ENCODE measurements at places on chromosomes 3 and 15.

GRCh38 chr3:116281313-116282143 is 163.8 kb downstream of the LSAMP start:
- no peak for DNase-seq

DNA sequence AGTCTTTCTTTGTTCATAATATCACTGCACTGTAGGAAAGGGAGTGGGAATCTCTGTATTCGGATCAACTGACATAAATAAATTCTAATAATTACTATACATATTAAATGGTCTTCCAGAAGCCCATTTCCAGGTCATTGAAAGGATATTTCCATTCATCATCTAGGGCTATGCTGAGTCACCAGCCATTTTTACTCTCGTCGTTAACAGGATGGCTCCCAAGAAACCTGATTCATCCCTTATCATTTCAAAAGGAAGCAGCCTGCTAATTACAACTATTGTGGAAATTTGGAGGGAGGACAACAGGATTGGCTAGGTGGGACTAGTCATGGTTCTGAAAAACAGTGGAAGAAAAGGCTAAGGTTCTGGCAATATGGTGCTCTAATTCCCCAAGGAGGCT is 13.6 kb downstream of the GMNC start:
- no peak for DNase-seq

DNA sequence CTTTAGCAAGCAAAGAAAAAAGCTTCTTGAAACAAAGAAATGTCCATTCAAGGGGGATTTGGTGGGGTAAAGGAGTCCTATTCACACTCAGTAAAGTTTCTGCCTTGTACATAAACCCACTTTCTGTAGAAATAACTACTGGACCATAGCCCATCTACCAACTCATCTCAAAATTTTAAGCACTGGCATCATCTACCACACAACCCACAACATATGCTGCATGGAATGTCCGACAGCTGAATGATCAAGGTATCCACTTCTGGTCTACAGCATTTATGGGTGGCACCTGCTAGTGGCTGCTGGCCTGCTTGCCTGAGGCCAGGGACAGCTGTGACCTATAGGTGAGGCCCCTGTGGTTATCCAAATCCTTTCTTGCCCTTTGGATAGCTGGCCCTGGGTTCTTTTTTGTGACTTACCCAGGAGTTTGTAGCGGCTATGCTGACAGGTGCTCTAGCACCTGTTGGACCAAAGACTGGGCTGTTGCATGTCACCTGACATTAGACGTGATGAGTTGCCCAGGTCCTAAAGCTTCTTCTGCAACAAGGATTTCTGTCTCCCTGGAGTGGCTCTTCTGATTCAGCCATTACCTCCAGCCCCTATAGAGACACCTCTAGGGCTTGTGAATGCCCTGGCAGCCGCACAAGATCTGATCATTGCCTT is 19.2 kb upstream of the MEF2A start:
- DNase-seq = no peak

DNA sequence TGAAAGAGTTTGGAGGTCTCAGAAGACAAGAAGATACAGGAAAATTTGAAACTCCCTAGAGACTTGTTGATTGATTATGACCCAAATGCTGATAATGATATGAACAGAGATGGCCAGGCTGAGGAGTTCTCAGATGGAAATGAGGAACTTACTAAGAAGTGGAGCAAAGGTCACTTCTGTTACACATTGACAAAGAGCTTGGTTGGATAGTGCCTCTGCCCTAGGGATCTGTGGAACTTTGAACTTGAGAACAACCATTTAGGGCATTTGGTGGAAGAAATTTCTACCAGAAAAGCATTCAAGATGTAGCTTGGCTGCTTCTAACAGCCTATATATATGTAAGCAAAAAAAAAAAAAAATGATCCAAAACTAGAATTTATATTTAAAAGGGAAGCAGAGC is 48.9 kb upstream of the NAALADL2 start:
- no peak for DNase-seq

DNA sequence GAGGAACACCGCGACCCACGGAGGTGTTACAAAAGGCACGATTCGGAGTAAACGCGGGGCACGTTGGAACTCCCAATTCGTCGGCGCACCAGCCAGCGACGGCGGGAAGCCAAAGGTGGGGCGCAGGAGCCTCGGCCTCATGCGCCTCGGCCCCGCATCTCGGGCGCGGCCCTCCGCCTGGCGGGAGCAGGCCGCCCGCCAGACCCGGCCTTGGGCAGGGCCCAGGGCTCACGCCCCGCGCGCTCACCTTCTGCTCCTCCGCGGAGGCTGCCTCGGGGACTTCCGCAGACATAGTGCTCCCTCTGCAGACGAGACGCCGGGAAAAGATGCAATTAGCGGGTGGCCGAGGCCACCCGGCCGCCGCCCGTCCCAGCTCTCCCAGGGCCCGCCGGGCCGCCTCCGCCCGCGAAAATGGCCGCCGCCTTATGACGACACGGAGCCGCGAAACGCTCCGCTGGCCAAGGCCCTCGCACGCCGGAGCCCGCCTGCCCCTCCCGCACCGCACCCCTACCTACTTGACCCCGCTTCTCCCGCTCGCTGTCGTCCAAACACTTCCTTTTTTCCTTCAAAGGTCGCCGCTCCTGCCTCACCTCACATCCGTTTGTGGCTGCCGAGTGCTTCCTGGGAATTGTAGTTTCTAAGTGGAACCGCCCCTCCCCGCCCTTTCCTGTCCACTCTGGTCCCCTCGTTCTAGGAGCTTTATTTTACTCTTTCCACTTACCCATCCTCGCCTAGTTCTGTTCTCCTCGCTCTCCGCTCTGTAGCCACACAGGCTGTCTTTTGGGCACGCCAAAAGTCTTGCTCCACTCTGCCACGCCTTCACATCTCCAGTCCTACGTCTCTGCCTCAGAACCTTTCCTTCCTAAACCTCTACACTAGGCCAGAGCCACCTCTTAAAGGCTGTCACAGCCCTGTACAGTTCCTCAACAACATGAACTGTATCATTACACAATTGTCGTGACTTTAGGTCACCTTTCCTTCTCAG is at the start of gene ARPP19:
TSS of gene ARPP19 (minus strand) at position 430 of the 985 bp plus-strand sequence. CDS start at position 292, 138 bp downstream.
- peak; percentile 83 for DNase-seq

DNA sequence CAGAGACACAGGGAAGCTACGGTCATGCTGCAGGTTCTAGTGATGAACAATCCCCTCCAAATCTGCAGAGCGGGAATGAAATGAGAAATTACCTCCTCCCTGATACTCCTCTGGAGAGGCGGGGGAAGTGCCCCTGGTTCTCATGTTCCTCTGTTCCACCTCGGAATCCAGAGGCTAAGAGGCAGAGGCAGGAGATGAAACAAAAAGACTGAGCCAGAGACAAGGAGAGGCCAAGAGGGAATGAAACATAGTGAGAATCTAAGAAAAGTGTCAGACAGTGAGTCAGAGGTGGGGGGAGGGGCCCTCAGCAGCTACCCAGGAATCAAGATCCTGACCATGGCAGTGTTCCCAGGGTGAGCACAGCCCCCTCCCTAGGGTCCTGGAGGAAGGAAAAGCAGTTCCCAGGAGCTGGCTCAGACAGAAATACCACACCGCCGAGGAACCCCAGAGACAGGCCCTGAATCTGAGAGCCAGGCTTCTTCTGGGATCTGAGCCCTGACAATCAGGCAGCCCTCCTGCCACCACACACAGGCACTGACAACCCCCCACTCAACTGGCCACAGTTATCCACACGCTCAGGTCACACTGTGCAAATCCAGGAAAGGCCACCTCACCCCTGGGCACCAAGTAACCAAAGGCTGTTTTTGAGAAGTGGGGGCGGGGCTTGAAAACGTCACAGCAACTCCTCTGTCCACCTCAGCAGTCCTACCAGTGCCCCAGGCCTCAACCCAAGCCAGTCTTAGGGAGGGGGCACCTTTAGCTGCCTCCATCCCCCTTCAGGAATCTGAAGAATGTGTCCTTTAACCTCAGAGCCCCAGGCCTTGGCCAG is 2.4 kb downstream of the CSRNP1 start:
- peak; percentile 53 for DNase-seq

GRCh38 chr3:44420676-44421075 is 56.8 kb downstream of the ZNF445 start:
- no peak for DNase-seq

- DNase-seq = no peak
Measured at GRCh38 chr15:62071711-62072308, 5.0 kb downstream of the C2CD4A start.

- DNase-seq = no peak
Measured at GRCh38 chr3:123066599-123066895, 278 bp upstream of the PDIA5 start.

GRCh38 chr3:34504366-34504765 is 705.9 kb downstream of the PDCD6IP start:
- DNase-seq = no peak

DNA sequence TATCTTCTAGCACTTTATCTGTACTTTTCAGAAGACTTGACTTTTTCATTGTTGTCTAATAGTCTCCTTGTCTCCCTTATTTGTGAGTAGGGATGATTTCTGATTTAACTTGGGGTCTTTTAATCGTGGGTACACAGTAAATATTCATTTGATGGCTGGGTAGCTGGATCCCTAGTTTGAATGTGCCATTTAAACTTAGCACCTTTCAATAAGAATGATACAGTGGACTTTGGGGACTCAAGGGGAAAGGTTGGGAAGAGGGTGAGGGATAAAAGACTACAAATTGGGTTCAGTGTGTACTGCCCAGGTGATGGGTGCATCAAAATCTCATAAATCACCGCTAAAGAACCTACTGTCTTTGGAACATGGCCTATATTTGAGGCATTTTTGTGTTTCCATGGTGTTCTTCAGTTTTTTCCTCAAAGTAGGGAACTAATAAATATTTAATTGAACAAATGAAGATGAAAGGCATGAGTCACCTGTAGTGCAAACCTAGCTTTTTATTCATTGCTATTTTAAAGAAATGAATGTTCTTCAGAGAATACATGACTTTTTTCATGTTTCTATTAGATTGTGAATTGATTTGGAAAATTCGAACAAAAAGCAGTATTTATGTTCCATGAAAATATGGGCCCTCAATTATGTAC is 12.1 kb downstream of the FNDC3B start:
- DNase-seq = no peak

- DNase-seq = no peak
Measured at GRCh38 chr15:61199681-61200080, 29.4 kb downstream of the RORA start.

DNA sequence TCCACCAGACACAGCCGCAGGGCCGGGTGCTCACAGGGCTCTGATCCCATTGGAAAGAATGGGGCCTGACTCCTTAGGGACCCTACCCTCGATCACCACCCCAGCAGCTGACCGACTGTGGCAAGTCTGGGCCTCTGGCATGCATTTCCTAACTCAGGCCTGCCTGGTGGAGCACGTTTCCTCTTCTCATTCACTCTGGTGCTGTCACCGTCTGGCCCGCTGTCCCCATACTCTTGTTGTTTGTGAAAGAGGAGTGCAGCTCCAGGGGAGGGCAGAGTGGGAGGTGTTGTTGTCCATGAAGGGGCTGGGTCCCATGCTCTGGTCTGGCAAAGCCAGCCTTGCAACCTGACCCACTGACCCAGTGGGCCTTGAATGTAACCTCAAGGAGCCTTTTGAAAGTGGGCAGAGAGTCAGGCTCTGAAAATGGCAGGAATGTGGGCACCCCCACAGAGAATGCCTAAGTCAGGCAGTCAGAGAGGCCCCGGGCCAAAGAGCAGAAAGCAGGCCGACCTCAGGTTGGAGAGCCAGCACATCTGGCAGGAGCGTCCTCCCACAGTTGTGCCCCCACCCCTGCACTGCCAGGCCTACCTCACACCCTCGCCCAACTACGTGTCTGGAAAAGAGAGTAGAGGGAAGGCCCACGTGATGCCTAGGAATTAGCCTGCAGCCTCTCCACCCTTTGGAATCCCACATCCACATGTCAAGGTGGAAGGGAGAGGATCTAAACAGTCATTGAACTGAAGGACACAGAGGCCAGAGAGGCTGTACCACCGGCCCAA is 10.9 kb downstream of the SEMA7A start:
- no peak for DNase-seq

GRCh38 chr3:152430223-152431002 is 161.7 kb downstream of the MBNL1 start:
- no peak for DNase-seq

- no peak for DNase-seq
Measured at GRCh38 chr3:188617988-188618701, 464.2 kb downstream of the LPP start.

DNA sequence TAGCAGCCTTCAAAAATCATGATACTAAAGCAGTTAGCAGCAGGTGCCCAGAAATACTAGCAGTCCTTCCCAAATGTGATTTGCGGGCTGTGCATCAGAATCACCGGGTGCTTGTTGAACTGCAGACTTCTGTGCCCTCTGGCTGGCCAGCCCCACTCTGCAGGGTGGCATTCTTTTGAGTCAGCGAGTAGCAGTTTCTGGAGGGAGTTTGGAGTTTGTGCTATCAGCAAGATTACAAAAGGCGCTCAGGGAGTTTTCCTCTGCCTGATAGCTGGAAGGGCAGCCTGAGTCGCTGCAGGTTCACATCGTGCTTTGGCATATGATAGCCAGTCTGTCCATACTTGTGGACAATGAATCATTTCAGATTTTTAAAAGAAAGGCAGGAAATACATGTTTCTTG is 57.6 kb downstream of the CLDN11 start:
- no peak for DNase-seq

- no peak for DNase-seq
Measured at GRCh38 chr3:52650439-52650838, 35.3 kb downstream of the PBRM1 start.

DNA sequence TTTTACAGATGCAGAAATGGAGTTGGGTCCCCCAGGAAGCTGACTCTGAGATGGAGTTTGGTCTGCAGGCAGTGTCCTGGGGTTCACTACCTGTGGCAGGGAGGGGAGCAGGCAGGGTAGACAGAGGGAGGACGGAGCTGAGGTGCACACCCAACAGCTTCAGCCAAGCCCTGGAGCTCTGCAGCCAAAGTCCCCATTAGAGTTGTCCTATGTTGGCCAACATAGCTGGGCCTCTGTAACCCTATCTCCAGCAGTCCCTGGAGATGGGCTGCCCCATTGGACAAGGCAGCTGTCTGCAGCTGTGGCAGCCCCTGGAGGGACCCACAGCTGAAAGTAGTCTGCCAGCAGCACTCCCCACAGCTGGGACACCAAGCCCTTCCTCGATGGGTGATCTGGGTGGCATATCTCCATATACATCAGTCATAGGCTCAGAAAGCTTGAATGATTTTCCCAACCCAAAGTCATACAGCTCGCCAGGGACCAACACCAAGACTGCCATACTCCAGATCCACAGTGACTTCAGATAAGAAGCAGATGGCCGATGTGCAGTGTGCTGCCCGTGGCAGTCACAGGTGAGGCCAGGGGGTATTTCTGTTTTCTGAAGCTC is 31.9 kb downstream of the STARD5 start:
- DNase-seq = no peak

DNA sequence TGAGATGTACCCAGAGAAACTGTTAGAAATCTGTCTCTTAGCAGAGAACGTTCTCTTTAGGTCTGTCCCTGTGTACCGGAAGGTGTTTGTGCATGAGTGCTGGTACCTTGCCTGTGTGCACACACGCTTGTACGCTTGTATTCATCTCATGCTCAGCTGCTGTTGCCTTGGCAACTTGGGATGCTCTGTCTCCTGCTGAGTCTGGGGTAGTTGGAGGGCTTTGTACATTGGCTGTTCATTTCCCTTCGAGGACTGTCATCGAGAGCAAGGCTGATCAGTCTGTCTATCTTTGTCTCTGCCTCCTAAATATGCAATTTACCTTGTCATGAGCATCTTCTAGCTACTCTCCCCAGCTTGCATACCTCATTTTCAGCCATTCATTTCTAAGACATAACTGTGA is 147.2 kb downstream of the SLCO3A1 start:
- no peak for DNase-seq

GRCh38 chr3:20064796-20065564 is 24.7 kb downstream of the KAT2B start:
- no peak for DNase-seq

GRCh38 chr3:112114576-112115160 is 18.4 kb downstream of the GCSAM start:
- DNase-seq = no peak

Measured in T-helper 2 cell treated with Interferon-gamma antibody and Interleukin-4, amounts not matched to agents 5 μg/mL and 100 μg/mL, for 36 hours (primary cell).